ENCODE measurements at places on chromosomes 11 and 22.

GRCh38 chr11:123212406-123212805 is 17.4 kb upstream of the CLMP start:
- no peak for DNase-seq

- no peak for DNase-seq
Observed at GRCh38 chr11:36452236-36452940, 57.7 kb downstream of the TRAF6 start.

- DNase-seq, result no peak
Observed at GRCh38 chr22:24400034-24400725, 27.2 kb upstream of the ADORA2A start.

GRCh38 chr22:20581503-20582170 is 74.2 kb downstream of the MED15 start:
- DNase-seq, result no peak

All from left forelimb (tissue), 1 donor.